ENCODE measurements at places on chromosomes 5 and 9.

- DNase-seq, result no peak
Measured at GRCh38 chr5:161387121-161387520, 159.4 kb downstream of the GABRB2 start.

DNA sequence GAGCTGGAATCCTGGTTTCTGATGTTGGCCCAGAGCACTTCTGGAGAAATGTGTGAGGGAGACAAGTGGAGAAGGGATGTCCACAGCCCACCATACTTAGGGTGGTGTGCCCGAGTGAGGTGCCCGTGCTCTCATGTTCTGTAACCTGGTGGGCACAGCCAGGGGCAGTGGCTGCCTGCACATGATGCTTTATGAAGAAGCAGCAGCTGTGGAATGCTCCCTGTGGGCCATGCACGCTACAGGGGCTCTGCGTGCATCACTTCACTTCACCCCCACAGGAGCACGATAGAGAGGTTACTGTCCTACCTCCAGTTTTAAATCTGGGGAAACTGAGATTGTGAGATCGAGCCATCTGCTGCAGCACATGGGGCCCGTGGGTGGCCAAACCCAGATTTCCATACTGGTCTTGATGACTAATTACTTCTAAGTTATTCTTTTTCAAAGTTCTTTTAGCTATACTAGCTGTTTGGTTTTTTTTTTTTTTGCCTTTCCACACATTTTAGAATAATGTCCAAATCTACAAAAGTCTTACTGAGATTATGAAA lies 441.6 kb downstream of the GADD45G start:
- DNase-seq, result no peak

GRCh38 chr5:172490514-172491461 lies 36.5 kb upstream of the SH3PXD2B start:
- DNase-seq, result no peak

DNA sequence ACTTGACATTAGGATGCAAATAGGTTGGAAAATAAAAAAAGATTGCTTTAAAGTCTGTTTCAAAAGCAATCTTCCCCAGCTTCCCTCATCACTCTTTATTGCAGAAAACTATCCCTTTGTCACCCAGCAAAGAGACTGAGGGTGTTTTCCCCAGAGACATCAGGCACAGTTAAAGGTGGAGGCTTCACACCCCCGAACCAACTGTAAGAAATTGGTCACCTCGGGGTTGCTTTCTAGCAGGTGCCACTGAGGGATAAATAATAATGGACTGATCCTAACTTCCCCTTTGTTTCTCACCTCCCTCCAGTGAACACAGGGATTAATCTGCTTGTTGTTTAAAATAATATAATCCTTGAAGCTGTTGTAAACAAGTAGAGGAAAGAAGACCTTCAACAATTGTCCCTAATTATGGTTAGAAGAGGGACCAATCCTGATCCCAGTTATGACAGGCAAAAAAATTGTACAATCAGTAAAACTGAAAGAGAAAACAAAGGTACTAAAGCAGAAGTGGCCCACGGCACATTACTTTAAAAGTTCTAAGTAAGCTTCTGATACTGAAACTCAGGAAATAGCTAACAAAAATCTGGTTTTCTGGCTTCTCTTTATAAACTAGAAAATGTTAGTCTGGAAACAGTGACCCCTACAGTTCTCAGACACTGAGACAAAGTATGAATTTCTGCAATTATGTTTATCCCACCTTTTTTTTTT lies 6.6 kb upstream of the PCSK1 start:
- DNase-seq, result peak; percentile 66

GRCh38 chr9:101026824-101027223 lies 1.7 kb upstream of the PLPPR1 start:
- DNase-seq, result no peak

- DNase-seq, result no peak
Measured at GRCh38 chr5:124231802-124232201, 514.6 kb downstream of the ZNF608 start.

- DNase-seq, result no peak
Measured at GRCh38 chr5:134527961-134528424, 2.5 kb downstream of the JADE2 start.

DNA sequence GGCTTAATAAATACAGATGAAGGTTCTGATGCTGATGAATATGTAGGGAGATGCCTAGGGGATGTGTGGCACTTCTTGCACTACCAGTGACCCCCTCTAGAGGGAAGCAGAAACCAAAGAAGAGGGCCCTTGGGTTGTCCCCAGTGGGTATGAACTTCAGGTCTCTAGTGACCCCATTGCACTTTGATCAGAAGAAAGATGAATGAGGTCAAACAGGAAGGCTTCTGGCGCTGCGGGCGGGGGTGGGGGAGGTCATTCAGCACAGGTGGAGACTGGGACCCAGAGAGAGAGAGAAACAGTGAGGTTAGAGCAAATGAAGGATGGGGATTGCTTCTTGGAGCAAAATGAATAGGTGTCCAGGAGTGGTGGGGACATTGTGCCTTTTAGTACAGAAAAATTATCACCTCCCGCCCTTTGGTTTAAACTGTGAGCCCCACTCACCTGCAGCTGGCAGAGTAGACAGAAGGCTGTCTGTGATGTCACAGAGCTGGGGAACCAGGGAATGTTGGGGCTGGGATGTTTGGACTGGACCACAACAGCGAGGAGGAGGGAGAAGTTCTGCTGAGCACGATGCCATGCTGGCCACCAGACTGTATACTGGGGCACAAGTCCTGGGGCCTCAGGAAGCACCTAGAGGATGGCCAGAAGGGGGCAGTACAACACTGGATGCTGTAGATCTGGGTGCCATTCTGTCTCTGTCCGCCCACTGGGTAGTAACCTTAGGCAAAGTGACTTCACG lies at the start of gene TEX48:
Gene TEX48 (minus strand): TSS at position 599 of the 739 bp plus-strand sequence. CDS start 10,469 bp downstream, outside the sequence.
- DNase-seq, result peak; percentile 54

DNA sequence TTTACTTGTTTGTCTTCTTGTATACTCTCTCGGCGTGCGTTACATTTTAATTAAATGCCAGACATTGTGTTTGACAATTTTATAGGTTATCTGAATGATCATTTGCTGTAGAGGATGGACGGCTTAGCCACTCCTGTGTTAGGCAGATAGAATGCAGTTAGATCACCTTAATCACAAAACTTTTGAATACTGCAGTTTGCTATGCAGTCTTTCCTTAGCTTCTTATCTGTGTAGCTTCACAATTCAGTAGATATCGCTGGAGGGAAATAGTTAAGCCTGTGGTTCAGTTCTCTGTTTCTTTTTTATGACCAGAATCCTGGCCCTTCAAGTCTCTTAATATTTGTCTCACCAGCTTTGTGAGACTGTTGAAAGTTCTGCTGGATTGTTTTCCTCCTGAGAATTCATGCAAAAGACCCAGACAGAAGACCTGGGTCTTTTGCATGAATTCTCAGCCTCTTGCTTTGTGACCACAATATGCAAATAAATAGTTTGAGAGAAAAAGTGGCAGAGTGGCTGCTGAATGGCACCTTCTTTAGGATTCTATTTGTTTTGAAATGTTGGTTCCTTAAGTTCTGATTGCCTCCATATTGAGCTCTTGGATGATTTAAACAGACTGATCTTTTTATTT lies 40.2 kb downstream of the RASA1 start:
- peak; percentile 24 for DNase-seq

DNA sequence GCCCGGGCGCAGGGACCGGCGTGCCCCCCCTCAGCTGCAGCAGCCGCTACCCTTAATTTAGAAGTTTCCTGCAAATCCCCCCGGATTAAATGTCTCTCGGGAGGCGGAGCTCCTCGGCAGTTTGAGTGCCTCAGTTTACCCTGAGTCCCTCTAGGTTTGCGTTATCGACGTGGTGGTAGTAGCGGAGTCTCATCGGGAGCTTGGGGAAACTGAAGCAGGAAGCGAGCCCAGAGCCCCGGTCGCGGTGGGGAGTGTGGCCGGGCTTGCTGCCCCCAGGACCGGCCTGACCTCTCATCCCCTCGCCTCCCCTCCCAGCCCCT lies 529 bp upstream of the TPM2 start:
- DNase-seq, result no peak

DNA sequence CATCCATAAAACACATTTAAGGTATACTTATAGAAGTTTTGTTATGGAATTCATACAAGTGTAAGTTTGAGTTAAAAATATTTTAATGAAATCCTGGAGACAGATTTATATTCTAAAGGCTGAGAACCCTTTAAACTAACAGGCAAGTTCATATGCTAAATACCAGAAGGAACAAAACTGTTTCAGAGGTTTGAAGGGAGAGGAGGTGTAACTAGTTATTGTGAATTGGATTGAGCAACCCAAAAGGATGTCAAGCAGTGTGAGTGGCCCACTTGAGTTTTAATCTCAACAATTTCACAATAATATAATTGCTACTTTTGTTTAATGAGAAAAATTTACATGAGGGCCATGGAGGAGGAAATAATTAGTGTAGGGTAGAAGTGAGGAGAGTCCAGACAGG lies 348.5 kb upstream of the ACTBL2 start:
- no peak for DNase-seq

GRCh38 chr9:13759551-13759950 lies 480.1 kb upstream of the MPDZ start:
- DNase-seq, result no peak

DNA sequence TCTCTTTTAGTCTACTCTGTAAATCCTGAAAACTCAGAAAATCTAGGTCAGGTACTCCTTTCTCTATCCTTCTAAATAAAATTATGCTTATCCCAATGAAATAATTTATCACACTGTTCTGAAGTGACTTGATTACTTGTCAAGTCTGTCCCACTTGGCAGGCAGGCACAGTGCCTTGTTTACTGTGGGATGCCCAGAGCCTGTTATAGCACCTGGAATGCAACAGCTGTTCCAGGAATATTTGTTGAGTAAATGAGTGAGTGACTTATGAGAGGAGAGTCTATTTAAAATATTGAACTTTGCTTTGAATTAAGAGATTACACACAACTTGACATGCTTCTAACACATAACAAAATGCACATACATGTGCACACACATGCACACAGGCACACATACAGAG lies 130.0 kb downstream of the MPDZ start:
- no peak for DNase-seq

- no peak for DNase-seq
Measured at GRCh38 chr5:54794135-54794975, 191.0 kb downstream of the ESM1 start.

GRCh38 chr9:71908825-71909224 lies 2.2 kb downstream of the ABHD17B start:
- DNase-seq, result no peak

- DNase-seq, result no peak
Measured at GRCh38 chr9:98877311-98877710, 66.4 kb upstream of the COL15A1 start.

GRCh38 chr9:37575921-37576721 lies at the start of gene FBXO10:
Gene FBXO10 (minus strand): TSS chr9:37576380. CDS start chr9:37541768, 34,612 bp downstream.
- DNase-seq, result peak; percentile 81

DNA sequence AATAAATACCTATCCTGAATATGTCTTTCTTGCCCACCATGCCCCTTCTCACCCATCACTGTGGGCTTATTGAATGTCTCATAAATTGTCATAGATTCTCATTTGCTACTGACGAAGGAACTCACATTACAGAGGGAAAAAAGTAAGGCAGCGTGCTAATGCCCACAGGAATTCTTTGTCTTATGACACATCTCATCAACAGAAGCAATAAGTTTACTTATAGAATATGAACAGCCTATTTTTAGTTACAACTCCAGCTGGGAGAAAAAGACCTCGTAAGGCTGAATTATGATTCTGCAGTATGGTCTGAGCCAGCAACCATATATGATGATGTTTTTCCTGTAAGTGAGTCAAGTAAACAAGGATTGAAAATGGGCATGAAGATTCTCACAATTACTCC lies 22.4 kb upstream of the ATG10 start:
- no peak for DNase-seq

DNA sequence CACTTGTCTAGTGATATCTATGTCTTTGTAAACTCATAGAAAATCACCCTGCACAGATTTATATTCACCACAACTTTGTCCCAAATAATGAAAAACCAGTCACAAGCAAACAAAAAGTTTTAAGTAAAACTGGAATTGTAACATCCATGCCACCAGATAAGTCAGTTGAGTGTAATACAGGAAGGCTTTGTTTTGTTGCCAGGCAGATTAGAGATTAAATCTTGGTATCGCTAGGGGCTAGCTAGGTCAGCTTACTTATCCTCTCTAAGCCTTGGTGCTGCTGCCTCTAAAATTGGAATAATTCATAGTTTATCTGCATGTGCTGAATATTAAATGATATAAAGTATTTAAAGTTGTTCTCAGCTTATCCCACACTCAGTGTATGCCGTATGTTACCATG lies 1062.5 kb downstream of the CDH9 start:
- no peak for DNase-seq

DNA sequence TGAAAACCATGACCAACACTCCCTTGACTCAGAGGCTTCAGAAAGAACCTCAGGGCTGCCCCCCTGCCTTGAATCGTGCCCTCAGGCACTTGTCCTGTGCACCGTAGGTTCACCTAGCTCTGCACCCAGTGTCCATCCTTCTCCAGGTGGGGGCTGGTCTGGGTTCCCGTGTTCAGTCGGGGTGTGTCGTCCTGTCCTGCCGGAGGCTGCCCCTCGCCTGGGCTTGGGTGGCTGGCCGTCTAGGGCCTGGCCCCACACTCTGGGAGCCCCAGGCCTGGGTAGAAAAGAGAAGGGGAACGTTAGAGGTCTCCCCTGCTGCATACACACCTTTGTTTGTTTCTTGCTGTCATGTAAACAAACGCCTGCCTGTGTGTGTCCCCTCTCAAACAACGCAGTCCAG lies 29.3 kb downstream of the CATSPER3 start:
- no peak for DNase-seq

DNA sequence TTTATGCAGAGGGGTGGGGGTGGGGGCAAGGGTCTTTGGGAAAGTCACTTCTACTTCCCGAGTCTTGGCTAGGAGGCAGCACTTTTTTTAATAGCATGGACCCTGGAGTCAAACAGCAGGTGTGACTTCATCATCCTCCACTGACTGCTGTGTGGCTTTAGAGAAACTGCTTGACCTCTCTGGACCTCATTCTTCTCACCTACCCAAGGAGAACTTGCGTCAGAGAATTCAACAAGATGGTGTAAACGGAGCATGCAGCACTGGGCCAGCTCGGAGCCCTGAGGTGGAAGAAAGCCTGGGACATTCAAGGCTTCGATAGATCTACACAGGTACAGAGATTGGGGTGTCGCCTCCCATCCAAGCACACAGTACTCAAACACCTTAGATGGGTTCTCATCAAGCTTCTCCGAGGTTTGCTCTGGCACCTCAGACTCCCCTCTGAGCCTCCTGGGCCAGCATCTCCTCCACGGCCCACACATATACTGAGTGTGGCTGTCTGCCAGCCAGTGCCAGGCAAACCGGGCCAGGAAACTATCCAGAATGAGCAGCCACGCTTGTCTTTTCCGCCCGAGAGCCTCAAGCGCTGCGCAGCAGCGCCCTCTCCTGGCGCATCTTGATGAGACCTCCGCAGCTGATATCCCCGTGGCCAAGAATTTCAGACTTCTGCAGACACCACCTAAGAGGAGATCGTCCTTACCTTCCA lies 4.6 kb upstream of the SLC25A48 start:
- DNase-seq, result peak; percentile 37

DNA sequence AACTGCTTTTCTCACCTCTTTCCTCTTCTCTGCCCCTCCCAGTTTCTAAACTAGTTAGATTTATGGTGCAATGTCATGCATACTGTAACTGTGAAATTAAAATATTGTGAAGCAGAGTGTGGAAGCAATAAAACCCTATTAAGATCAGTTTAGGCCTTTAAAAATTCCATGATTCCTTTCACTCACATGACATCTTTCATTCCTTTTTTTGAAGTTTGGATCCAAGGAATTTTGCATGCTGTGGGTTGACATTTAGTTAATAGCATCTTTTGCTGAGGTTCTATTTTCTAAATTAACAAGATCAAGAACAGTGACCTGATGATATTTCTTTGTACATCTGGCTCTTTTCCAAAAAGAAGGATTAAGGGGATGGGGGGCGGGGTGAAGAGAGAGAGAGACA lies 13.7 kb downstream of the FOXD1 start:
- DNase-seq, result no peak
